ENCODE measurements at places on chromosomes 16 and 17.

DNA sequence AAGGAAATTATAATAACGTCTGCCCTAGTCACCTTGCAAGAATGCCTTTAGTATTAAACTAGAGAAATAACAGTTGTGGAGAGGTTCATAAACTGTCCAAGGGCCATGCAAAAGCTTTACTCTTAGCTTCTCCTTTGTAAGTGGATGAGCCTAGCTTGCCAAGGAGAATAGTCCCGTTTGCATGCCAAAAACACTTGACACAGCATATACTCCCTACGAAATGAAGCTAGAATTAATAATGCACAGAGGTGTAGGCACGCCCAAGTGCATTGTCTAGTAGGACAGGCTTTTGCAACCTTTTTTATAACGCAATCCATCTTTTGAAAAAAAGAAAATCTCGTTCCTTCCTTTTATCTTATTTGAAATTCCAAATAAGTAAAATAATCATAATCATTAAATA, 12.8 kb upstream of the CDRT4 start:
- DNase-seq = no peak

- DNase-seq = no peak
Measured at GRCh38 chr16:1042866-1043265, 29.7 kb upstream of the SSTR5 start.

DNA sequence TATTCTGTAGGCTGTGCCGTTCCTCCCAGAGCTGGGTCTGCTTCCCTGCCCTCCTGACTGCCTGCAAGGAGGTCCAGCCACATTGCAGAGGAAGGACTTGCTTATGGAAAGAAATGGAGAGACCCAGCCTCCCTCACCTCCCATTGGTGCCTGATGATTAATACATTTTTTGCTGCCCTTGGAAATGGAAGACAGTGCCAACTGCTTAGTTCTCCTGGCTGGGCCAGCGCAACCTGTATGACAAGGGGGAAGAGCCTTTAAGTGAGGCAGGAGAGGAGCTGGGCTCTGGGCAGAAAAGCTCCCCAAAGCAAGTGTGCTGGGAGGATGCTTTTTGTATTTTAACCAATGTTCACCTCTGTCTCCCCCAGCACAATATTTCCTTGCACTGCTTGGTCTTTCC, 238.5 kb downstream of the SOX9 start:
- DNase-seq = no peak

- DNase-seq = no peak
Measured at GRCh38 chr17:65173284-65173793, 36.2 kb downstream of the RGS9 start.

DNA sequence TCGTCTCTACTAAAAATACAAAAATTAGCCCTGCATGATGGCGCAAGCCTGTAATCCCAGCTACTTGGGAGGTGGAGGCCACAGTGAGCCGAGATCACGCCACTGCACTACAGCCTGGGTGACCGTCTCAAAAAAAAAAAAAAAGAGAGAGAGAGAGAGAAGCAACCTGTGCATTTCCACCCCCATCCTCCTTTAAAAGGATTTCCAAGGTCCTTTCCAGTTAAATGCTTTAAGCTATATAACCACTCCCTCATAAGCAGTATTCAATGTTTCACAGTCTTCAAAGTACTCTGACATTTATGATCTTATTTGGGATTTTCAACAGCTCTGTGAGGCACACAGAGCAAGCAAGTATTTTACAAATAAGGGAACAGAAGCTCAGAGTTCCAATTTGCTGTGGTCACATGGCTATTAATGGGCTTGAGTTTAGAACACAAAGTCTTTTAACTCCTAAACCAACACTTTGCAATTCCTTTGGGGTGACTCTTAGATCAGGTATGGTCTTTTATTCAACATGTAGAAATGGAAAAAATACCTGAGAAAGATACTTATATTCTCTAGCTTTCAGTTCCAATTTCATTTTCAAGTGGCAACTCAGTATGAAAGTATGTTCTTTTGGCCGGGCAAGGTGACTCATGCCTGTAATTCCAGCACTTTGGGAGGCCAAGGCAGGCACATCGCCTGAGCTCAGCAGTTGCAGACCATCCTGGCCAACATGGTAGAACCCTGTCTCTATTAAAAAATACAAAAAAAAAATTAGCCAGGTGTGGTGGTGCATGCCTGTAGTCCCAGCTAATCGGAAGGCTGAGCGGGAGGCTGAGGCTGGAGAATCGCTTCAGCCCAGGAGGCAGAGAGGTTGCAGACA, 31.3 kb downstream of the SPOP start:
- no peak for DNase-seq

- DNase-seq = no peak
Measured at GRCh38 chr16:67268136-67268579, 11.2 kb upstream of the PLEKHG4 start.

DNA sequence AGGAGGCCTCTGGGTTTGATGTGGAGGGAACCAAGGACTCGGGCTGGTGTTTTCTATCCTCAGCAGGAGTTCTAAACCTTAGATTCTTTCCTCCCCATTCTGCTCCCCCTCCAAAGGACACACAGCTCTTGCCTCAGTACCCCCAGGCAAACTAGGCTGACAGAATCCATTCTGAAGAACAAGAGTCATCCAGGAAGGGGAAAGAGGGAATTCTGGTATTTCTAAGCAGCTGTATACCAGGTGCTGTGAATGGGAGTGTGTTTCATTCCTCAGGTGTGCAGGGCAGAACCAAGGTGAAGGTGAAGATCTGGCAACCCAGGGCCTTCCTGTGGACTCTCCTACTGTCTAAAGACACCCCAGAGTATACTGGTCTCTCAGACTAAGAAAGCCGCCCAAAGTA, 4.1 kb downstream of the INPP5K start:
- no peak for DNase-seq

DNA sequence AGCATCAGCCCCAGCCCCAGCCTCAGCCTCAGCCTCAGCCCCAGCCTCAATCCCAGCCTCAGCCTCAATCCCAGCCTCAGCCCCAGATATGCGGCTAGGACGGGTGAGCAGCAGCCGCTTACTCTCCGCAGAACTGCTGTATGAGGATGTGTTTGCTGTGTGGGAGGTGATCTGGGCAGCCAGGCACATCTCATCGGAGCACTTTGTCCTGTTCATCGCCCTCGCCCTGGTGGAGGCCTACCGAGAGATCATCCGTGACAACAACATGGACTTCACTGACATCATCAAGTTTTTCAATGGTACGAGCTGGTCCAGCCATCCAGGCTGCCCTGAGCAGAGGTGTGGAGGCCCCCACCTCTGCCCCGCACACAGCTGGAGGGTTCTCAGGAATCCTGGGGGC, 22.0 kb downstream of the MNT start:
- no peak for DNase-seq

DNA sequence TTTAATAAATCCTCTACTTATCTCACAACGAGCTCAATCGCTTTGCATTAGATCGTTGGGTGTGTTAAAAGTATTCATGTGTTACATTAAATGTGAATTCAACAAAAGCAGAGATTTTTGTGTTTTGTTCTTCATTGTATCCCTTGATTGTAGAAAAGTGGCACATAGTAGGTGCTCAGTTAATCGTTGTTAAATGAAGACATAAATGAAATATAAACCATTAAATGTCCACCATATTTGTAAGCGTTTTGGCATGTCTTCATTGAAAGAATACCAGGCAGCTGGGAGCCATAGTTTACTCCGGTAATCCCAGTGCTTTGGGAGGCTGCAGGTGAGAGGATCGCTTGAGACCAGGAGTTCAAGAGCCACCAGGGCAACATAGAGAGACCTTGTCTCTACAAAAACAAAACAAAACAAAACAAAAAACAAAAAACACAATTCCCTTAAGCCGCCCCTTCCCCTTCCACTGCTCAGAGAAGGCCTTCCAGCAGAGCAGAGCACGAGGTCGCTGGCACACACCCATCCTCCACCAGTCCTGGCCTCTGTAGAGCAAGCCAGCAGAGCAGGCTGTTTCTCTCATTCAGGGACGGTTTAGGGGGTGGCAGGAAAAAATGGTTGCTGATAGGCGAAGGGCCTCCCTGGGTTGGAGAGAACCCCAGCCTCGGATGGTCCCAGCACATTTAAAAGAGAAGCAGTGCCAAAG, 673 bp upstream of the CHD9 start:
- DNase-seq = no peak

DNA sequence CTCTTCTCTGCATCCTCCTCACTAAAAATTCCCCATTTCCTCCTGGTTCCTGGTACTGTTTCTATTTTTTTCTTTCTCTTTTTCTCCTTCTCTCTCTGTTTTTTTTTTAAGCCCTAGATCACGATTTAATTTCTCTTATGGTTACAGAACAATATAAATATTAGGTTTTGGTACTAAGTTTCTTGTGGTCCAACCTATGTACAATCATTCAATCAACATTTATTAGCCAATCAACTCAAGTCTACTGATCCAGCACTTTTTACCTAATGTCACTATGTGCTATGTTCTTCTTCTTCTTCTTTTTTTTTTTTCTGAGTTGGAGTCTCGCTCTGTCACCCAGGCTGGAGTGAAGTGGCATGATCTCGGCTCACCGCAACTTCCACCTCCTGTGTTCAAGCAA, 12.6 kb downstream of the RTN4RL1 start:
- no peak for DNase-seq

- no peak for DNase-seq
Measured at GRCh38 chr17:17712268-17712924, 31.1 kb downstream of the RAI1 start.

DNA sequence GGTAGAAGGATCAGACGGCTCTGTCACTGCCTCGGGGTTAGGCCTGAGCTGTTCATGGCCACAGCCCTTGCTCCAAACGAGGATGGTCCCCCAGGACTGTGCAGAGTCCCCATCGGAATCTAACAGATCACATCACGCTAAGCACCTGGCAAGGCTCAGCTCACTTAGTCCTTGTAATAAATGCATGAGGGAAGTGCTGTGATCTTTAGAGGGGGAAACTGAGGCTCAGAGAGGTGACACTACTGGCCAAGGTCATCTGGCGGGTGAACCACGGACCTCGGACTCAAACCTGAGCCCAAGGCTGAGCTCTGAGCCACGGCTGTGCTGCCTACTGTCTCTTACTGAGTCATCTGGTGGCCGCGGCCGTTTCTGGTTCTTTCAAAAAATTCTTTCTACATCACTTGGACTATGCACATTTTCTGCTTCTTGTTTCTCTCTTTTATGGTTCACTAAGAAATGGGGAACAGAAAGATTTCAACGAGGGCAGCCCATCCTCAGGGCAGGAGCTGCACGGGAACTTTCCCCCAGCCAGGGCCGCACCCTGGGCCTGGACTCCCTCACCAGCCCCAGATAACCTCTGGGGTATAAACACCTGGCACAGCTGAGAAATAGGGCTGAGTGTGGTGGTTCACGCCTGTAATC, 55.6 kb downstream of the COTL1 start:
- no peak for DNase-seq

DNA sequence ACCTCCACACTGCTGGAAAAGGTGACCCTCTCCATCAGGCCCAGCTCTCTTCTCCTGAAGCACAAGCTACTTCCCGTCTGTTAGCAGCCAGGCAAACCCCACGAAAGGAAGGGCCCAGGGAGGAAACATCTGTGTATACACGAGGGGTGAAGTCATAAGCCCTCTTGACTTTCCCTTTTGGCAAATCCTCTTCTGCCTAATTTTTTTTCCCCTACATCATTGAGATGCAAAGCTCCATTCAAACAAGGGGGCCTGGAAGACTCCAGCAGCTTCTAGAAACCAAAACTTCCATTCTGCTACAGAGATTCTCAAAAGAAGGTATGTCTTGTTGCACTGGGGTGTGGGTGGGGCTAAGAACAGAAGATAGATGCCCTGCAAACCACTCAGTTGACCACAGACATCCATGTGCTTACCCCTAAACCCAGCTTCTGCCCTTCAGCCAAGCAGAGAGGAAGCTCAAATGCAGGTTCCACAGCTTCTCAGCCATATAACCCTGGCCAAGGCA, 145.6 kb upstream of the RCVRN start:
- no peak for DNase-seq

DNA sequence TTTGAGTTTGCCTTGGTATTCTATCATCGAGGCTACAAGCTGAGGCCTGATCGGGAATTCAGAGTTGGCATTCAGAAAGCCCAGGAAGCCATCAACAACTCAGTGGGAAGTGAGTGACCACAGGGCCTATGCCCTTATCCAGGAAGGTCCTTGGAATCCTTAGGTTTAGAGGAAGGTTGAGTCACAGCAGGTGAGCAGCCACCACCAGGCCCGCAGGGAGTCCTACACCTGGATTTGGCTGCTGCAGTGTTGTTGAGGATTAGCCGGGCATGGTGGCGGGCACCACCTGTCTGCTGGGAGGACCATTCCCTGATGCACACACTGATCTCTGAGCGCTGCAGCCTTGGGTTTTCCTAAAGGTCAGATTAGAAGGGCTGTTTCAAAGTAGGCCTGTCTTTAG, 5.2 kb downstream of the ODAD4 start:
- no peak for DNase-seq

All from right forelimb (tissue), 1 donor.